ENCODE measurements at places on chromosomes 5 and 9. TPM values are rescaled to one million over a fixed set of nuclear protein-coding genes. Genes with fewer than 3 reads are reported as not detected.
A peak's percentile ranks its signal among the peaks of the same experiment; 100 is the strongest.

The PLEKHG4B gene
- not detected for polyA plus RNA-seq

The C5orf52 gene
- polyA plus RNA-seq: not detected

The LCN1 gene
- polyA plus RNA-seq: not detected

The MSH3 gene
- 13.1 TPM for polyA plus RNA-seq

The LRRC19 gene
- polyA plus RNA-seq: 0.10 TPM

The CDH18 gene
- not detected for polyA plus RNA-seq

The SLC22A4 gene
- polyA plus RNA-seq: 0.15 TPM

The ZDHHC11B gene
- polyA plus RNA-seq: not detected

- H3K27me3 ChIP-seq: no peaks in the 10 kb centered on the region
- DNase-seq: no peak
- H3K4me1 ChIP-seq: no peaks in the 10 kb centered on the region
- no peak overlapping the region for H3K4me3 ChIP-seq
- H3K36me3 ChIP-seq: no peaks in the 10 kb centered on the region
These were observed 460.6 kb downstream of the ISL1 start for GRCh38 chr5:51843893-51844292.

DNA sequence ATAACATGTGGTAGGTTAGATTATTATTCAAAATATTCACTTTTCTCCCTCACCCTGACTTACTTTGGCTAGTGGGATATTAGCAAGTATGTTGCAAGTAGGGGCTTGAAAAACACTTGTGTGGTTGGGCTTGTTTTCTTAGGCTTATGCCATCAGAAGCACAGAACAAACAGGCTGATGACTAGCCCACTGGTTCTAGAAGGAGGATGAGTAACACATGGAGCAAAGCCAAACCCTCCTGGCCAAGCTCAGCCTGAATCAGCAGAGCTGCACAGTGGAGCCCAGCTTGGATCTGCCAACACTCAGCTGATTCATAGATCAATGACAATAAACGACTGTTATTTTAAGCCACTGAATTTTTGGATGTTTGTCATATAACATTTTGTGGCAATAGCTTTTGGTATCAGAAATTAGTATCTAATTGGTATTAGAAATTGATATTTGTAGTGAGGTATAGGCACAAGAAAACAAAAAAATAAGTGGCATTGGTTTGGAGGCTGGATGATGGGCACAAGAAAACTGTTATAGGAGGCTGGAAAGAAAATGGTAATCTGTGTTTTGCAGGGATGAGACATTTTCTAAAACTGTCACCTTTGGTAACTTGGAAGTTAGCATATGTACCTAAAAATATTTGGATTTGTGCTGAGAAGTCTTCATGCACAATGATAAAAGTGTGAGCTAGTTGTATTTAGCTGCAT is 46.1 kb upstream of the ZBED3 start:
- no peak overlapping the region for H3K4me3 ChIP-seq
- no peaks in the 10 kb centered on the region for H3K36me3 ChIP-seq
- H3K27ac ChIP-seq: no peak overlapping the region
- no peaks in the 10 kb centered on the region for H3K4me1 ChIP-seq

DNA sequence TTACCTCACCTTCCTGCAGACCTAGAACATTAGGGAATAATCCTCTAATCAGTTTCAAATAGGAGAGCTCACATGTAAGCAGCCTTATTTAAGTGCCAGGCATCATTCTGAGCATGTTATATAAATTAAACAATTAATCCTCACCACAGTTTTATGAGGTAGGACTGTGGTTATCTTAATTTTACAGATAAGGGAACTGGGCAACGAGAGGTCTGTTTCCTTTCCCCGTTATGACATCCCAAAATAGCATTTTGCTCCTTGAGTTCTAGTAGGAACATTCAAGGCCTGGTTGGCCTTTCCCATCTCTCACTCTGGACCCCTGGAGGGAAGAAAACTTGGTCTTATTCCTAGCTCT is 19.1 kb upstream of the IFNB1 start:
- no peaks in the 10 kb centered on the region for H3K27me3 ChIP-seq
- H3K27ac ChIP-seq: peak overlapping the region; percentile 47
- H3K4me3 ChIP-seq: peak overlapping the region; percentile 68
- no peak for DNase-seq
- H3K36me3 ChIP-seq: no peaks in the 10 kb centered on the region
- H3K4me1 ChIP-seq: peaks cover 17% of the 10 kb centered on the region

DNA sequence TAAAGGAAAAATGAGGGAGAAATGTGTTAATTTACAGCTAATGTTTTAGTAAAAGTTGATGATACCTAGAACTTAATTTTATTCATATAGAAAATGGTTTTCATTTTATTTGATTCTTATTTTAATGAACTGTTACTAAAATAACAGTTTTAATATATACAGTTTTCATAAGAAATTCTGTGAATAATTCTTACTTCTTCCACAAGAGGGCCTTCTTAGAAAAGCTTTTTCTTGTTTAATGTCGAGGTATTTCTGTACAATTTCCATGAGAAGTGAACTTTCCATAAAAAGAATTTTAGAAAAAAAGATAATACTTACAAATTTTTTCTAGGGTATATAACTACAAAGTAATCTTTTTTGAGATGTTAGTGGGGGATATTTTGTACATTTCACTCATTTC is 73.9 kb downstream of the KLF9 start:
- DNase-seq: no peak
- no peak overlapping the region for H3K27ac ChIP-seq
- no peaks in the 10 kb centered on the region for H3K36me3 ChIP-seq
- H3K4me3 ChIP-seq: no peak overlapping the region

- no peaks in the 10 kb centered on the region for H3K36me3 ChIP-seq
- no peak overlapping the region for H3K27ac ChIP-seq
- H3K27me3 ChIP-seq: no peaks in the 10 kb centered on the region
- H3K4me3 ChIP-seq: no peak overlapping the region
These were observed 296.7 kb downstream of the ARL15 start for GRCh38 chr5:54013556-54014194.

GRCh38 chr5:80041527-80041926 is 6.4 kb downstream of the THBS4 start:
- peaks cover 7% of the 10 kb centered on the region for H3K27me3 ChIP-seq
- no peak overlapping the region for H3K27ac ChIP-seq
- H3K36me3 ChIP-seq: no peaks in the 10 kb centered on the region
- no peak overlapping the region for H3K4me3 ChIP-seq

GRCh38 chr9:101579711-101580545 is 14.8 kb downstream of the PPP3R2 start:
- no peak overlapping the region for H3K27ac ChIP-seq
- no peaks in the 10 kb centered on the region for H3K36me3 ChIP-seq
- no peak overlapping the region for H3K4me3 ChIP-seq
- no peaks in the 10 kb centered on the region for H3K27me3 ChIP-seq

- no peak for DNase-seq
- H3K4me1 ChIP-seq: peaks cover 7% of the 10 kb centered on the region
- H3K4me3 ChIP-seq: no peak overlapping the region
These were observed 104.4 kb downstream of the ZNF354C start for GRCh38 chr5:179164331-179165311.

- H3K27ac ChIP-seq: no peak overlapping the region
- no peaks in the 10 kb centered on the region for H3K27me3 ChIP-seq
- no peak overlapping the region for H3K4me3 ChIP-seq
- H3K36me3 ChIP-seq: no peaks in the 10 kb centered on the region
These were observed 1019.0 kb downstream of the TAF11L14 start for GRCh38 chr5:18653216-18653752.

- no peak overlapping the region for H3K27ac ChIP-seq
- no peaks in the 10 kb centered on the region for H3K4me1 ChIP-seq
- no peaks in the 10 kb centered on the region for H3K27me3 ChIP-seq
- DNase-seq: no peak
- H3K4me3 ChIP-seq: no peak overlapping the region
These were observed 454.9 kb downstream of the PRR16 start for GRCh38 chr5:120919017-120919416.
